Suprapubic skin (tissue), 4 donors: ENCODE measurements at places on chromosomes 12 and 14.

DNA sequence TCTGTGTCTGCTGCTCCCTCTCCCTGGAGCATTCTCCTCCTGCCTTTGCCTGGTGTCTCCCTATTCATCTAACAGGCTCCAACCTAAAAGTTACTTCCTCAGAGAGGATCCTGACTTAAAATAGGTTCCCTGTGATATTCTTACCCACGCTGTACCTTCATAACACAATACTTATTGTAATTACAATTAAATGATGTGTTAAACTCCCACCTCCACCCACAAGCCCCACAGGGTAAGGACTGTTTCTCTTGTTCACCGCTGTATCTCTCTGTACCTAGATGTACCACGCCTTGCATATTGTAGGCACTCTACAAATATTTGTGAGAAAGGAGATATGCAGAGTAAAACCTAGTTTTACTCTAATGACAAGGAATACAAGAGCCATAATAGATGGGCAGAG lies 5.0 kb downstream of the HEBP1 start:
- DNase-seq = no peak

DNA sequence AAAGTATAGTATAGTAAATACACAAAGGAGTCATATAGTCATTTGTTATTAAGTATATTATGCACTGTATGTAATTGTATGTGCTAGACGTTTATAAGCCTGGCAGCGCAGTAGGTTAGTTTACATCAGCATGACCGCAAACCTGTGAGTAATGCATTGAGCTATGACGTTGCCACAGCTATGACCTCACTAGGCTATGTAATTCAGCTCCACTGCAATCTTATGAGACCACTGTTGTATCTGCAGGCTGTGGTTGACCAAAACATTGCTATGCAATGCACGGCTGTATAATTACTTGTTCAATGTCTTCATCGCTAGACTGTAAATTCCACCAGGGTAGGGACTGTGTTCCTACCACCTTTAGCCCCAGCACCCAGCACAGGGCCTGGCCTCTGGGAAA lies 53.2 kb upstream of the VASH1 start:
- DNase-seq = no peak

DNA sequence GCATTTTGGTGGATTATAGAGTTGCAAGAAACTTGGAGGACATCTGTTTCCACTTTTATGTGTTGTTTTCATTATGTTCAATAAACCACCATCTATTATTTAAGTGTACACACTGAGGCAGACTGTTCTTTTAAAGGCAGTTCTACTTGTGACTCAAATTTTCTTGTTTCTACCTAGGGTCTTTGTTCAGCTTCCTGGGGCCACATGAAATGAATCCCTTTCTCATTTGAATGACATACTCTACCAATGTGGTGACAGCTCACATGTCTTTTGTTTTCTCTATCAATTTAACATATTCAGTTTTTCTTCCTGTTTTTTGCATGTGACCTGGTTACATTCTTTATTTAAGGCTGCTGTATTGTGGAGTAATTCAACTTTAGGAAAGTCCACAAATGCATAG lies 7.9 kb downstream of the SLC16A7 start:
- DNase-seq = no peak

DNA sequence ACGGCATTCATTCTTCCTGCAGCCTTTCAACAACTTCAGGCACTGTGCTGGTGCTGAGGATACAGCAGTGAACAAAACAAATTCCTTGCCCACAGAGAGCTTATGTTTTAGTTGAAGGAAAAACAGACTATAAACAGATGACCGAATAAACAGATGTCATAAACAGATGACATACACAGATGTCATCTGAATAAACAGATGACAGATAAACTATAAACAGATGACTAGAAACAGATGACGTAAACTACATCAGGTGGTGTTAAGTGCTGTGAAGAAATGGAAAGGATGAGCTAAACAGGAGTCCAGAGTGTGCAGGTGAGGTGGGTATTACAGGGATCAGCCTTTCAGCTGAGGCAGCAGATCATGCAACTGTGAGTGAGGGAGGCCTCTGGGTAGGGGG lies 80.9 kb downstream of the FAR2 start:
- no peak for DNase-seq

DNA sequence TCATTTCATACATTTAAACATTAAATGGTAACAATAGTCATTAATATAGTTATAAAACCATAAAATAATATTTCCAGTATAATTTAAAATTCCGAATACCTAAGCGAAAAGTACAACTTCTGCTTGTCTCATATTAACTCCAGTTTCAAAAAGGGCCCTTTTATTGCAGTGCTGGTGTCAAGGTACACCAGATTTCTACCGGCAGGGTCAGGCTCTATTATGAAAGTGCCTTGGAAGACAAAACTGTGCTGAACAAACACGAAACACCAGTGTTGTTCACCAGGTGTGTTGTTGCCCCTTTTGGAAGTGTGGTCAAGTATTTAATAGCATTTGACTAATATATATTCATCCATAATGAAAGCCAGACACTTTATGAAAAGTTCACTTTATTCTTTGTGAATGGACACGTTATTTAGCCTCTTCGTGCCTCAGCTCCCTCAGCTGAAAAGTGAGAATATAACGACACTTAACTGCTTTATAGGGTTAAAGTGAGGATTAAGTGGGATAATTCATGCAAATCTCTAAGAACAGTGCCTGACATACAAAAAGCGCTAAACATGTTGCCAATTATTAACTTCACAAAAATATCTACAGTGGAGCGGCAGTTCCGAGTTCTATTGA lies 20.3 kb upstream of the GNS start:
- no peak for DNase-seq

DNA sequence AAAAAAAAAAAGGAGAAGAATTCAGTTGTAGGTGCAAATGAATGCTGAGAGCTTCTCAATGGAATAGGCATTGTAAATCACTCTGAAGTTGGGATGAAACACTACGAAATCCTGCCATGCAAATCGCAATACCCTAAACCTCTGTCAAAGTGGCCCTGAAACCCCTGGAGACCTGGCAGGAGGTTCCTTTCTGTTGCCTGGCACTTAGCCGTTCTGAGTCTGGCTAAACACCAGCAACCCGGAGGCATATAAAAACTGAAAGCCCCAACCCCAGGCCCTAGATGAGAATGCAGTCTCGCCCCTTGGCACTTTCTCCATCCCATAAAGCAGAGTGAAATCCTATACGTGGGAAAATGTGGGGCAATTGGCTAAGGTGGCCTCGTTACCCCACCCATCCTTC lies 151.5 kb upstream of the PARP11 start:
- DNase-seq = no peak

DNA sequence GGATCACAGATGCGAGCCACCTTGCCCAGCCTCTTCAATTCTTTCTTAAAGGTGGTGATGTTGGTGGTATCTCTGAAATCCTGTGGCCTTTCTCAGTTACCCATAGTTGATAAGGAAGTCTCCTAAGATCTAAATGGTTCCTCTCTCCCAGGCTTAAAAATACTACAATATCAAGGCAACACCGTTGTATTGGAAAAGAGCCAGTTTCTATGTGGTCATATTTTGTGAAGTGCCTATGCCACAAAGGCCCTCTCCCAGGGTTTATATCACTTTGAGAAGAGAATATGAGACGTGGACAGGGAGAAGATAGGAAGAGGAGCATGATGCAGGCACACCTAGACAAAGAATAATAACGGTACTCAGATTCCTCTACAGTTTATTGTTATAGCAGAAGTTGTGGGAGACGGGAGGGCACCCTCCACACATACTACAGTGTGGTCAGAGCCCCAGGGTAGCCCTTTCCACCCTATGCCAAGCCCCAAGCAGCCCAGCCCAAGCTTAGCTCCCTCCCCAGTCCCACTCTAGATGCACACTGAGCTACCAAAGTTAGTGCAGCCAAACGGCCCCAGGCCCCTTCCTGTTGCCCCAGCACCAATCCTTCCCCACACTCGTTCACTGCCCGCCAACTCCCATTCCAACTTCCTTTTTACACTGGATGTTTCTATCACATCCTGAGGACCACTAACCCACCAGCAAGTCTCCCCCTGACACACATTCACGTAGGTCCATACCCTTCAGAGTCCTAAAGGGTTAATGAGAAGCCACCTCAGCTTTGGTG lies 8.3 kb downstream of the NDRG2 start:
- DNase-seq = no peak

GRCh38 chr12:124391340-124392261 lies 96.7 kb downstream of the RFLNA start:
- no peak for DNase-seq

- no peak for DNase-seq
Measured at GRCh38 chr14:57573173-57573572, 79.5 kb upstream of the CCDC198 start.

GRCh38 chr12:49939707-49940106 lies 10.8 kb upstream of the AQP2 start:
- no peak for DNase-seq

DNA sequence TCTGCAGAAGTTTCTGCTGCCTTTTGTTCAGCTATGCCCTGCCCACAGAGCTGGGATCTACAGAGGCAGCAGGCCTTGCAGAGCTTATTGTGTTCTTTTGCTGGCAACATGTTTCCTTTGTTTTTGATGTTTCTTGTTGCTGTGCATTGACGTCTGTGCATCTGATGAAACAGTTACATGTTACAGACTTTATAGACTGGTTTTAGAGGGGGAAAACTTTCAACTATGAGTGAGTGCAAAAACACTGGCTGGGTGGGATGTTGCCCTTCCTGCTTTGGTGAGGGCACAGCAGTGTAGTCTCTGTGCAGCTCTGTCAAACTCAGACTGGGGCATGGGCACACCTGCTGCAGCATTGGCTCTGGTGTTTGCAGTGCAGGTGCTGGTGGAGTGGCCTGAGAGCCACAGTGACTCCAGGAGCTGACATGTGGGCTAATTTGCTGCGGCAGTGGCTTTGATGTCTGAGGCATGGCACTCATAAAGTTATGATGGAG lies 26.9 kb downstream of the CLEC6A start:
- DNase-seq = no peak

GRCh38 chr12:68340404-68341270 lies 8.5 kb upstream of the MDM1 start:
- no peak for DNase-seq

DNA sequence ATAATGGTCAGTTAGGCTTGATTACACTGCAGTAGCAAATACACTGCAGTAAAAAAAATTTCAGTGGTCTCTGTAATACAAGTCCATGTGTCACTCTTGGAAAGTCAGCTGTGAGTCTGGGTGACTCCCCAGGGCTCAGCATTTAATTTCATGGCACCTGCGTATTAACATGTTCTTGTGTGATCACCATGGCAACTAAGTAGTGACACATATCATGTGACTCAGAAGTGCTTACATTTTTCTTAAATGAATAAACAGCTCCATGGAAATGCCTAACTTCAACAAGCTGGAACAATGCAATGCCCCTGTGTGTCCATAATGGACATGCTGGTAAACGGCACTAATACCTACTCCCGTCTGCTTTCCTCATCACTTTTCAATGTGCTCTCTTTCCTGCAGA lies 88.5 kb upstream of the ANO4 start:
- DNase-seq = no peak

GRCh38 chr12:1167784-1168183 lies 176.8 kb downstream of the ERC1 start:
- no peak for DNase-seq

DNA sequence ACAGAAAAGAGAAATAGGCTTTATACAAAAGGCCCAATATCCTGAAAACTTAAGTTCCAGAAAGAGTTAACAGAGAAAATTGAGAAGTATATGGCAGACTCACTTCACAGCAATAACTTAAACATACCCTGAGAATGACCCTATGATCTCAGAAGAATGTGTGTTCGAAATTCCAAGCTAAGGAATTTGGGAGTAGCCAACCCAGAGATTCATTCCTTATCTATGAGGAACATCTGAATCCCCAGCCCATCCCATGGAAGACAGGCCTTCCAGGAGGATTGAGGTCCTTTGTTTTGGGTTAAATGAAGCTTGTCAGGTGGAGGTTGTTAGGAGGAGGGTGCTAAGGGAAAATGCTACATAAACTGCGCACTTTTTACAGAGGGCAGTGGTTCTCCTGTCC lies 7.5 kb upstream of the SAV1 start:
- no peak for DNase-seq

DNA sequence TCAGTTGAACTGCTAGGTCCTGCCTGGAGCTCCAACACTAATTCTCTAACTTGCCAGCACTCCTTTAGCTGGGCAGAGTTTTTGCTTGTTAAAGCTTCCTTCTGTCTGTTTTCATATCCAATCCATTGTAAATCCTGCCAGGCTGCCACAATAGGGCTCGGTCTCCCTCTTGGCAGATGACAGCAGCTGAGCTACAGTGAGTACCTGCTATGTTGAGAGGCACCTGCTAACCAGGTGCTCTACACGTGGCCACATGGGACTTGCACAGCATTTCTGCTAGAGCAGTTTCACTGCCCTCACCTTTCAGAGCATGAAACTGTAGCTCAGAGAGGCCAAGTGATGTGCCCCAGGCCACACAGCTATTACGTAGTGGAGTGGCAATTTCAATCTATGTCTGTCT lies 106.6 kb upstream of the NOS1 start:
- no peak for DNase-seq

DNA sequence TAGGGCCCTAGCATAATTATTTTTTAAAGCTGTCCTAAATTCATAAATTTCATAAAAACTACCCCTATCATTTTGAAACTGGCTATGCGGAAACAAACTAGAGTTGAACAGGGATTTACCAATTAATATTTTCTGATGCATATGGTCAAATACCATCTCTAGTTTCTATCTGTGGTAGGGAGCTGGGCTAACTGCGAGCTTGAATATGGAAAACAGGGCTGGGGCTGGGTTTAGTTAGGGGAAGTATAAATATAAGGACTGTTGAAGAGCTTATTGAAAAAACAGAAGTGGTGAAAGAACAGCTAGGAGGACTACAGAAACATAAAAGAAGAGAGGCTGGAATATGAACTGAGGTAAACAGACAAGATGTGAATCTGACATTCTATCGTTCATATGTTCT lies 91.8 kb downstream of the SLC38A1 start:
- DNase-seq = no peak

DNA sequence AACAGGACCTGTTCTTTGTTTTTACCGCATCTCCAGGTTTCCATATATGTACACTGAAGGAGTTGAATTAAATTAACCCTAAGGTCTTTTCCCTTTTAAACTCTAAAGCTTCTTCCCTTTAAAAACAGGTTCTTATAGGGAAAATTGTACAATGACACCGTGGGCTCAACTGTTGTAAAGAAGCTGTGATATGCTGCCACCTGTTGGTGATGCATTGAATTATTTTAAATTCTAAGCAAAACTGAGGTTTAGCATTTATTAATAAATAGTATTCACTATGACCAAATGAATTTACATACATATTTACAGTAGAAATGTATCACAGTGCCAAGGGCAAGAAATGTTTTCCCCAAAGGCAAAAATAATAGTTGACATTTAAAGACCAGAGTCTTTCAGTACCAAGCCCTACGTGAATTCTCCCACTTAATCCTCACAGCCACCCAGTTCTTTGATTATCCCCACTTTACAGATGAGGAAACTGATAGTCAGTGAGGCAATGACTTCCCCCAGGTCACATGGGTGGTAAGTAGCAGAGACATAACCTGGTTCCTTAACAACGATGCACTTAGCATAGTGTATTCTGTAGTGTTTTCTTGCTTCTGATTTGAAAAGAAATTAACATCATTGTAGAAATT lies 35.7 kb upstream of the TMEM263 start:
- no peak for DNase-seq
